ENCODE measurements at places on chromosomes 3 and 15.

DNA sequence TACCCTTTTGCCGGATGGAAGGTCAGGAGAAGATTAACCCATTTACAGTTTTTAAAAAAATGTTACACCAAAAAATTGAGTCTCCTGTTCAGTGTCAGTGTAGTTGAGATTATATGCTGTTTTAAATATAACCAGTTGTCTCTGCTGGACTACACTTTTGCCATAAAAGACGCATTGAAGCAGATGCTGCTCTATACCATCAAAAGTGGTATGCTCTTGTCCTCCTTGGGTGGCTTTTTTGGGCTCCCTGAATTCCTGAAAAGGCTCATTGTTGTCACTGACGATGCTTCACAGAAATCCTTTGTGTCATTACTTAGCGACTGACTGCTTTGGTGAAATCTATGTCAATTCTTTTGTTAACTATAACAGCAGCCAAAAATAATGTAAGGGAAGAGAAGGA lies 133.9 kb upstream of the SKOR1 start:
- DNase-seq, result no peak

- DNase-seq, result no peak
Observed at GRCh38 chr15:63244399-63244798, 33.0 kb upstream of the APH1B start.

- DNase-seq, result no peak
Observed at GRCh38 chr3:124982855-124983254, 48.3 kb upstream of the MUC13 start.

- DNase-seq, result no peak
Observed at GRCh38 chr3:173793963-173794362, 396.4 kb downstream of the NLGN1 start.

DNA sequence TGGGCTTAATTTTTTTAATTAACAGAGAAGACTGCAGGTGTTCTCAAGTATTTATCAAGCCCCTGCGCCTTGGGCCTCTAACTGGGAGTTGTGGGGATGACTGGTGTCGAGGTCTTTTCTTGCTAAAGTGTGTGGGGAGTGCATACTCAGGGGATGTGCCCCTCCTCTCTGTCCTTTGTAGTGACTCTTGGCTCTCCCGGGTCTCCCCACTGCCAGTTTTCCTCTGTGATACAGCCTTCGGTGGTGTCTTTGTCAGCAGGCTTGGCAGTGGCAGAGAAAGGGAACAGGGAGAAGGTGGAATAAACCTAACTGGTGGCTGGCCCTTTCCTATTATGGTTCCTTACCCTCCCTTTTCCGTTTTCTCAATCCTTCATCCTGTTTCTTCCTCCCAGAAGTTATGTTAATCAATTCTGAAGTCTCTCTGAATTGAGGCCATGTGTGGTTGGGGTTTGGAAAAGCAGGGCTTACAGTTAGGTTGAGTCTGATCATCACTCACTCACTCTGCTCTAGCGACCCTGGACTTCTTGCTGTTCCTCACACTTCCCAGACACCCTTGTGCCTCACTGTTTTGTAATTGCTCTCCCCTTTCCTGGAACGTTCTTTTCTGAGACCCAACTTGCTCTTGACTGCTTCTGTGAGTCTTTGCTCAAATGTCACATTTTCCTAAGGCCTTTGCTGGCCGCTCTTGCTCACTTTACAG lies 158.1 kb downstream of the PTPRG start:
- no peak for DNase-seq

DNA sequence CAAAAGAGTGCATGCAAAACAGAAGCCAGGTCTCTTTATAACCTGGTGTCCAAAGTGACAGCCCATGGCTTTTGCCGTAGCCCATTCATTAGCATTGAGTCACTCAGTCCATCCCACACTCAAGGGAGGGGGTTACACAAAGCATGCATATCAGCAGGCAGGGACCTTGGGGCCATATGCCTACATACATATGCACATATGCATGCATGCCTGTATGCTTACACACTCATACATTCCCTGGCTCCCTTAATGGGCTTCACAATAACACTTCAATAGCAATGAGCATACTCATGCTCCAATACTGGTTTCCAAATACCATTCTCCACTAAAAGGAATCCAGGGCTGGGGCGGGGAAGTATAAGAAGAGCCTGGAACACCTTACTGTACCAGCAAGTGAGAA lies 22.0 kb downstream of the TRPM1 start:
- no peak for DNase-seq

DNA sequence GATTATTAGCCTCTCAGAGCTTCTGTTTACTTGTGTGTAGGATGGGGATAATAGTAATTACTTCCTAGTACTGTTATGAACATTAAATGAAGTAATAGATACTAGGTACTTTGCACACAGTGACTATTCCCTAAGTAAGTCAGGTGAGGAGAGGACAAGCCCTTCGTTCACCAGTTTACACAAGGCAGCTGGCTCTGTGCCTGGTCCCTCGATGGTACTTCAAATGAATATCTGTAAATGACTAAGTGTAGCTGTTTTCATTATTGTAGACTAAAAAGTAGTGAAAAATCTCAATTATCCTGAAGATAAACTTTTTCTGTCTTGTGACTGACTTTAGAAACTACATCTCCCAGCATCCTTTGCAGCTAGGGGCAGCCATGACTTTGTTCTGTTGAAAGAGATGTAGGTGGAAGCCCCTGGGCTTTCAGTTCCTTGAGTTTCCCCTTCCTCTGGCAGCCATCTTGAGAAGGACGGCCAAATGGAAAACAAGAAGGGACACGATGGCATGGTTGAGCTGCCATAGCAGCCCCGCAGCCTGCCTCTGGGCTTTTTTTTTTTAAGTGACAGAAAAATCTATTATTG lies 11.7 kb upstream of the WNT7A start:
- no peak for DNase-seq

DNA sequence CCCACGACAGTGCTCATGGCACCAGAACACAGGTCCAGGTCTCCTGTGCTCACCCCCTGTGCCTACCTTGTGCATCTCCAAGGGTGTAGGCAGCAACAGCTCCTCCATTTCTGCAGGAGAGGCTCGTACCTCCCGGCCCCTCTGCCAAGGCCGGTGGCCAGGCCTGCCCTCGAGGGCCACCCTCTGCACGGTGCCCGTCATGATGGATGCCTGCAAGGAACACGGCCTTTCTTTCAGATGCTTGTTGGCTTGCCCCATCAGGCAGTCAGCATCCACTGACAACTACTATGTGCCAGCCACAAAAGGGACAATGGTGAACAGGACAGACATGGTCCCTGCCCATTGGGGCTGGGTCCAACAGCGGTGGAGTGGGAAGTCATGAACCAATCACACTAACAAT lies 43.8 kb downstream of the GRIP2 start:
- no peak for DNase-seq

DNA sequence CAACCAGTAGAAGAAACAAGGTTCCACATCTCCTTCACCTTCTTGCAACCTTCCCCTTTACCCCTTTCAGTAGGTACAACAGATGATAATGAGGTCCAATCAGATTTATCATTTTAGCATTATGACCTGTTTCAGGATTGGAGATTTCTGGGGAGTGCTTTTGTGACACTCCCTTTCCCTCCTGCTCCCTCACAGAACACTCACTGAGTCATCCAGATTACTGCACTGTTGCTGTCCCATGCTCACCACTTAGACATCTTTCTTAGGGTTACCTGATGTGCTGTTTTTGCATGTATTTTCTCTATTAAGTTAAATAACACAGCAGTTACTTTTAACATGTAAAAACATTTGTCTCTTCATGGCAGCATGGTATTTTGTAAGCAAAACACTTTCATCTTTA lies 118.5 kb downstream of the MFSD1 start:
- DNase-seq, result no peak

- no peak for DNase-seq
Observed at GRCh38 chr15:75844629-75845335, 1.5 kb downstream of the UBE2Q2 start.

DNA sequence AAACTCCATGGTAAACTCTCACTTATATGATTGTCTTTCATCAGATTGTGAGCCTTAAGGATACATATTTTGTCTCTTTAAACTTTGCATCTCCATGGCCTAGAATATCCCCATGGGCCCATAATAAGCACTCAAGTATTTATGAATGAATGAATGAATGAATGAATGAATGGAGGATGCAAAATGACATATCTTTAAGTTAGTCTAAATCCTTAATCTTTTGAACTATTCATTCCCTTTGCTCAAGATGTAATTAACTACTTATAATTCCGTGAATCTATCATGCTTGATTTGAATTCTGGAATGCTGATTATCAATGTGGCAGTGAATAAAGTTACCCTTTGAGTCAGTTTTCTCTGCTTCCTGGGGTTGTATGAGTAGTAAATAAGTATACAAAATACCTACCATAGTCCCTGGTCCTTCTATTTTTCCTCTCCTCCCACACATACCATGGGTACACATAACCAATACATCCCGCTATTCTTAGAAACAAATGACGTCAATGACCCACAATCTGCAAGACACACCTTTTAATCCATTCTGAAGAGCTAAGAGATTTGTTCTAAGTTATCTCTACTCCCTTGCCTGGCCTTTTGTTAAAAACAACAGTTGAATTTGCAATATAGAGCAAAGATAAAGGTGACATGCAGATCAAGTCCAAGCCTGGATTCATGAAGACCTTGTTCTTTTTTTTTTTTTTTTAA lies 94.5 kb downstream of the FBN1 start:
- no peak for DNase-seq

DNA sequence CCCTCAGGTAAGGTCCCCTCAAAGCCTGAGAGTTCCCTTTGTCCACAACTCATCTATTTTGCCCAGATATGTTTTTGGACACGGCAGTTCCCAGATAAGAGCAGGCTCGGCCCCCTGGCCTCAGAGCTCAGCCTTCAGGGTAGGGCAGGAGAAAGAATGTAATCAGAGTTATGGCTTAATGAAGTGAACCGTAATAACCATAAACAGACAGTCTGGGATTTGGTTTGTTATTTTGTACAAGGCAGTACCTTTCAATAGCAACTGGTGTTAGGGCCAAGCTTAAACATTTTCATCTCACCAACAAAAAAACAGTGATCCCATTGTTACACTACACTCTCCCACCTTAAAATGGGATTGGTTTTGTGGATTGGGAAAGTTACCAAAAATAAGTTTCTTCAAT lies 12.2 kb upstream of the ALDH1A3 start:
- no peak for DNase-seq

DNA sequence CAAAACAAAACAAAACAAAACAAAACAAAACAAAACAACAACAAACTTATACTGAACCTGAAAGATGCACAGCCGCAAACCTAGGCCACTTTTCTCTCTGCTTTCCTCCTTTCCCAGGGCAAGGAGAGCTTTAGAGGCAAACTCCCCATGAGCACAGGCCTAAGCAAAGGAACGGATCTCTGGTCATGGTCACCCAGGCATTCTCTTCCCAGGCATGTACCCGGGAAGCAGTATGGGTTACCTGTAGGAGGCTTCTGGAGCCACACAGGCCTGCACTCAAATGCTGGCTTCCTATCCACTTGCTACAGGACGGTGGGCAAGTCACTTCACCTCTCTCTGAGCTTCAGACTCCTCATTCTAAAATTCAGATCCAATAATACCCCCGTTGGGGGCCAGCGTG lies 171.8 kb downstream of the SMAD6 start:
- DNase-seq, result no peak

- DNase-seq, result no peak
Observed at GRCh38 chr3:79521221-79521848, 246.5 kb downstream of the ROBO1 start.

DNA sequence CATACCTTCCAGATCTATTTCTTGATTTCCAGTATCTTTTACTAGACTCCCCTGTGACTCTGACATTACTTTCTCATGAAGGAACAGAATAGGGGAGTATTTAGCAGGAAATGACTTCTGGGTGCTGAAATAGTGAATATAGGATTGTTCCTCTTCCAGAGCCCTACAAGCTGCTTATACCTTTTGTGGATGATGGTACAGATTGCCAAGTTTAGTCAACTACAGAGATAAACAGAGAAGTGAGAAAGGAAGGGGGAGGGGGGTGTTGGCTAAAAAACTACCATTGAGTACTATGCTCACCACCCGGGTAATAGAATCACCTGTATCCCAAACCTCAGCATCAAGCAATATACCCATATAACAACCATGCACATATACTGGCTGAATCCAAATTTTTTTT lies 298.3 kb upstream of the GPR149 start:
- no peak for DNase-seq

DNA sequence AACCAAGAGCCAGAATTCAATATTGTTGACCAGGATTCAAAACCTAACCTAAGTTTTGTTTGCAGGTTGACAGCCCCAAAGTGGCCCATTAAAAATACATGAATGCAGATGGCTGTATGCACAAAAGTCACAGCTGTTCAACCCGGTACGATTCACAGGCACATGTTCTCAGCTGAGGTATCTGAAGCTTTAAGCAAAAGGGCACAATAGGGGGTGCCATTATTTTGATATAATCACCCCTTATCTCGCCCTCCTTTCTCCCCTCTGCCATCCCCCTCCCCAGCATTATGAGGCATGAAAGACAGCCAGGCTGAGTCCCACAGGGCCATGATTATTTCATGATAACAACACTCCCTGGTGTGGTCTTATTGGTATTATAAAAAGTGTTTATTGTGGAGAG lies 264.9 kb downstream of the EBLN2 start:
- DNase-seq, result no peak

- no peak for DNase-seq
Observed at GRCh38 chr3:160008961-160009360, 20.3 kb downstream of the IL12A start.

- no peak for DNase-seq
Observed at GRCh38 chr15:51327081-51327480, 11.3 kb downstream of the CYP19A1 start.

GRCh38 chr15:56939257-56939656 lies 20.8 kb downstream of the TCF12 start:
- DNase-seq, result no peak

DNA sequence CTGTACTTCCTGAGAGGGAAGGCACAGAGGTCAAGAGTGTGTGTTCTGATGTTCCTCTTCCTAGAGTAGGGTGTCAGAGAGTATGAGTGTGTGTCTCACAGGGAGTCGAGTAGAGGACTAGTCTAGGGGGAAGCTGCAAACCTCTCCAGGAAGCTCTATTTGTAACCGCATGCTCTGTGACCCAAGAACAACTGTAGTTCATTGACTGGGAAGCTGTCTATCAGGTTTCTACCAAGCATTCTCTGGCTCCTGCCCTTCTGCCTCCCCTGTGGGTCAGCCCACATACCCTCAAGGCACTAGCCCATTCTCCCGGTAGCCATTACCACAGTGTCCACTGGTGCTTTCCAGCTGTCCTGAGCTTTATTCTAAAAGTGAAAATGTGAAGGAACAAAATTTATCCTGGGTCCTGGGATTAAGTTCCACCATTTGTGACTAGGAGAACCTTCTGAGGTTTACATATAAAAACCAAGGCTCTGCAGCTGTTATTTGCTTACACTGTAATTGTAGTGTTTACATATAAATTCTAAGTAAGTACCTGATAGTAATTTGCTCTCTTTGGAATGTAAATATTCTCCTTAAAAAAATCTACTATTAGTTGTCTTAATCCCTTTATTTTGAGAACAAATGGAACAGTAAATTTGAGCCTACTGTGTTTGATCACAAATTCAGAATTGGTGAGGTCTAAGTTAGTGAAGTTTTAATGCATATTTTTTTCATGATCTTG lies 40.7 kb downstream of the MYRIP start:
- no peak for DNase-seq

- no peak for DNase-seq
Observed at GRCh38 chr3:58131101-58131825, 79.5 kb downstream of the DNASE1L3 start.

- no peak for DNase-seq
Observed at GRCh38 chr3:12984023-12984823, 89.0 kb downstream of the IQSEC1 start.

Measured in hypothalamus (tissue), 51 donors.